ENCODE measurements at places on chromosomes 5 and 9.

- peak; percentile 38 for DNase-seq
These were observed 3.1 kb downstream of the KLF9 start for GRCh38 chr9:70411121-70411929.

GRCh38 chr5:19930451-19930850 is 57.5 kb downstream of the CDH18 start:
- DNase-seq = no peak

DNA sequence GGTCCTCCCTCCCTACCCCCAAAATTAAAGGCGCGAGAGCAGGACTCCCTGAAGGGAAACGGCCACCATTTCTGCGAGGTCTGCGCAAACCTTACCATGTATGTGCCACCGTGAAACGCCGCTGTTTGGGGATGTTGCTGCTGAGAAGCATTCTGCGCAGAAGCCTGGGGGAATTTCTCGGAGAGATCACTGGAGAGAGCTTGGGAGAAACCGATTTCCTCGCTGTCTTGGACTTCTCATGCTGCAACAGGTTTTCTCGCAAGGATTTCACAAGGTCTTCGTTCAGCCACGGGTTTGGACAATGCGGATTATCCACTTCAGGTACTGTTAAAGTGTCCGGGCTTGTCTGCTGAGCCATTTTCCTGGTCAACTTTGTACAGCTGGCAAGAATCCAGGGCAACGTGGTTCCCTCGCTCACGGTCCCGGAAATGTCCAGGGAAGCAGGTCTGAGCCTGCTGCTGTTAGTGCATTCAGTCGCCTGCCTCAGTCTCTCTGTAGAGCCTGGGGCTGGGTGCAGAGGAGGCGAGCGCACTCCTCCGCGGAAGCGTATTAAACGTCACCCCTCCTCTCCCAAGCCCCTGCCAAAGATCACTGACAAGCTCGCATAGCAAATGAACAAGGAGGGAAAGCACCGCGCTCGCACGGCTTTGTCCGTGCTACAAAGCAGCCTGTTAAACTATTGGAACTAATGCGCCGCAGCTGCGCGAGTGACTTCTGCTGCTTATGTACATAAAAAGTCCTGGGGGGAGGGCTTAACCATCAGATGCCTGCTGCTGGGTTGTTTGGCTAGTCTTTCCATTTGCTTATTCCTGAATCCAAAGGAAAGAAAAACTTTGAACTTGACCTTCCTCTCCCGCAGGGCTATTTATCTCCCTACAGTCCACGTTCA is 125.1 kb downstream of the PDE4D start:
- peak; percentile 78 for DNase-seq

- DNase-seq = peak; percentile 39
These were observed 192.4 kb downstream of the MAST4 start for GRCh38 chr5:66788556-66788955.

- DNase-seq = no peak
These were observed 9.2 kb downstream of the KLF4 start for GRCh38 chr9:107480386-107480789.

DNA sequence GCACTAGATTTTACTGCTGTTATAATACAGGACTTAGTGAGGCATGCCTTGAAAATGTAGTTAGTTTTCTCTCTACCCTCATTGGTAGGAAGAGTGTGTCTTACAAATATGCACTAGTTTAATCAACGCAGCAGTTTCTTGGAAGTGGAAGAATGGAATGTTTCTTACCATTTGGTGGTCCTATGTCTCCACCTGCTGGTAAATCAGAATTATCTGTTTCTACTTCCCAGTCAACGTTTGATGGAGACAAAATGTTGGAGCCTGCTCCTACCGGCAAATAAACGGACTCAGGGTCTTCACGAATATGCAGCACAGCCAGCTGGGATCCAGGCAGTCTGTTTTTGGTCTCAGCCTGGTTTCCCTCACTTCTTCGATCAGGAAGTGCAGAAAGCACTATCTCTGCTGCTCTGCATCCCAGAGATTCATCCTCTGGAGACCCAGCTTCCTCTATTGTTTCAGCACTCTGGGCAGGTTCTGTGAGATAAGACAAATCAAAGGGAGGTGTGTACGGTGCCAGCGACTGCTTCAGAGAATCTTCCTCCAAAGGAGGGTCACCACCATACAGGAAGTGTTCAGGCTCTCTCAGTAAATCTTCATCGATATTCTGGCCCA is 59.5 kb upstream of the PCA3 start:
- DNase-seq = peak; percentile 64

DNA sequence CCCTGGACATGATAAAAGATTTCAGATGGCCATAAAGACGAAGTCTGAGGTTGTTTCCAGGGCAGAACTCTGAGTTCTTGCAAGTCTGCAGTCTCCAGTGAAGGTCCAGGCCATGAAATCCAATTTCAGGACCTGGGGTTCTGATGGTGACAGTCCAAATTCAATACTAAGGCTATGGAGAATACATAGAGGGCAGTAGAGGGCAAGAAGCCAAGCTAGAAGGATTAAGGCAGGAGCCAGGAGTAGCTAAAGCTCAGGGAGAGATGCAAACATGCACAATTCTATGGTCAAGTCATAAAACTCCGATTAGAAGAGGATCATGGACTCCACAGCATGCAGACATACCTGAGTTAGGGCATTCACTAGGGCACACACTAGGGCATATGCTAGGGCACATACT is 11.4 kb downstream of the SLIT3 start:
- no peak for DNase-seq

DNA sequence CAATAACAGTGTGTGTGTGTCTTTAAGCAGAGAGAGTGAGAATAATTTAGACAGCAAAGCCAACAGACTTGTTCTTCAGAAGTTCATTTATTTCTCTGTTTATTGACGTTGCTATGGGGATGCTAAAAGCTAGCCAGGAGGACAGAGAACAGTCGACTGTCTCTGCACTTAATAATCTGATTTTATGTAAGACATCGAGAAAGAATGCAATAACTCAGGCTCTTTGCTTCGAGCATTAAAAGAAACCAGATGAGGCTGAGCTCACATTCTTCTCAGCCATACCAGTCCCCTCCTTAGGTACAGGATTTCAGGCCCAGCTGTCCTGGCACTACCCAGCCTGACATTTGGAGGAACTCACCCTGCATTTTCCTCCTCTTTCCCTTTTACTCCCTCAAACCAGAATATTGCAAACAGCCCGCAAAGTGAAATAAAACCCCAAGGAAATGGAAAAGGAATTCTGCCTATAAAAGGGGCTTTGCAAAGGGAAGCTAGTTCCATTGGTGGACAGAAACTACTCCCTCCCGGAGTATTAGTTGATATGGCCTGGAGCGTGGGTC is 44.5 kb upstream of the DPYSL3 start:
- peak; percentile 48 for DNase-seq

GRCh38 chr5:43075319-43076293 is 35.5 kb upstream of the ANXA2R start:
- DNase-seq = no peak

DNA sequence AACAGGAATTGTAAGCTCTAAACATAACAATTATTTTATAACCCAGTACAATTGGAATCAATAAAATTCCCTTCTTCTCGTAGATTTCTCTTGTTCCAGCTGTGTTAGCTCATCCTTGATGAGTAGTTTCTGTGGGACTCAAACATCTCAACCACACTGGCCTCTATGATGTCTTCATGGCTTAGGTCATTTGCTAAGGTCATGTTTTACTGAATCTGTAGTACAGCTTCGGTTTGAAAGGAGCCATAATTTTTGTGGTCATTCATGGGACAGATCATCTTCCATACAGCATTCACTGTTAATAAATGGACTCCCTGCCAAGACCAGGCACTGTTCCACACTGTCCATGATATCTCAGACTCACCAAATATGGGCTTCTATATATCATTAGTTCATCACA is 369.0 kb upstream of the RFX3 start:
- no peak for DNase-seq

DNA sequence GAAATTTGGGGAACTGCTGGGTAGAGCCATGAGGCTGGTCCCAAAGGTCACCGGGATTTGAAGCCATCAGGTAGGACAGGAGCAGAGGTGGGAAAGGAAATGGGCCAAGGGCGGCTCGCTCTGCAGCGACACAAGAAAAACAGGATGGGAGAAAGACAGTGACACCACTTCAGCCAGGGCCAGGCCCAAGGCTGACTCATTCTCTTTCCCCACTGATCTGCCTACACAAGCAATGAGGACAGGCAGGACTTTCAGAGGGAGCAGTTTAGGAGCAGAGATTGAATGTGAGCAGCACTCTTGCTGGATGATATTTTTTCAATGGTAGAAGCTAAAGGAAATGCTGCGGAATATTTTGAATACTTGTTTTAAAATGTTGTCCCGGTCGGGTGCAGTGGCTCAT is 3.5 kb downstream of the RUFY1 start:
- no peak for DNase-seq

- DNase-seq = no peak
These were observed 614 bp upstream of the LCN6 start for GRCh38 chr9:136748666-136749611.

DNA sequence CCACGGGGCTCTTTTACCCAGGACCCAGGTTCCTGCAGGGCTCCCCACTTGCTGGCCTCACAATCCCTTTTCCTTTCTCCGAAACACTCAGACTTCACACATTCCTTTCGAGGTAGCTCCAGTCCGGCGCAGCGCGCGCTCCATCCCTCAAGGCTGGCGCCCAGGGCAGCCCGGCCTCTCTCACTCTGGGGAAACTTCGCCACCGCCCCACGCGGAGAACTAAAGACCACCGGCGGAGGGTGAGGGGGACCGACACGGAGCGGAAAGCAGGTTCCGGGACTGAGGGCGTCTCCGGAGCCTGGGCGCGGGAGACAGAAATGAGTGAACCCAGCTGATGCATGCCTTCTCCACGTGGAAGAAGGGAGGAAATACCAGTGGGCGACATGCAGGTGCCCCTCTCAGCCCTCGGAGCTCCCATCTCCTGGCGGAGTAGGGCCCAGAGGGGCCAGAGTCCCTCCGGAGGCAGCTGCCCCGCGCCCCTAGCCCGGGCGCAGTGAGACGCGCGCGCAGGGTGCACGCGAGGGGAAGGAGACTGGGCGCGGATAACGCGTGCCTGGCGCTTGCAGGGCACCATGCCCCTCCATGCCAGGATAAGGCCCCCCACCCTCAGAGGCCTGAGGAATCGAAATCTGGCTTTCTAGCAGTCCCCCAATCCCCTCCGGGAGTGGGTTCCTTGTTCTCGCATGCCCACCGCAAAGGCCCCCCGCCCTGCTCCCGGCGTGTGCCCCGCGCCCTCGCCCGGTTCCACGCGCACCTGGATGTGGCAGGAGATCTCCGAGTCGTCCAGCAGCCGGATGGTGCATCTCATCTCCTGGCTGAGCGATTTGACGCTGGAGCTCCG is 650 bp downstream of the FRMD3 start:
- no peak for DNase-seq

- DNase-seq = no peak
These were observed 61.1 kb downstream of the LMNB1 start for GRCh38 chr5:126837906-126838539.

GRCh38 chr5:13943676-13944075 is 812 bp downstream of the DNAH5 start:
- DNase-seq = no peak

GRCh38 chr5:65100911-65101631 is 332.3 kb downstream of the CWC27 start:
- peak; percentile 49 for DNase-seq

DNA sequence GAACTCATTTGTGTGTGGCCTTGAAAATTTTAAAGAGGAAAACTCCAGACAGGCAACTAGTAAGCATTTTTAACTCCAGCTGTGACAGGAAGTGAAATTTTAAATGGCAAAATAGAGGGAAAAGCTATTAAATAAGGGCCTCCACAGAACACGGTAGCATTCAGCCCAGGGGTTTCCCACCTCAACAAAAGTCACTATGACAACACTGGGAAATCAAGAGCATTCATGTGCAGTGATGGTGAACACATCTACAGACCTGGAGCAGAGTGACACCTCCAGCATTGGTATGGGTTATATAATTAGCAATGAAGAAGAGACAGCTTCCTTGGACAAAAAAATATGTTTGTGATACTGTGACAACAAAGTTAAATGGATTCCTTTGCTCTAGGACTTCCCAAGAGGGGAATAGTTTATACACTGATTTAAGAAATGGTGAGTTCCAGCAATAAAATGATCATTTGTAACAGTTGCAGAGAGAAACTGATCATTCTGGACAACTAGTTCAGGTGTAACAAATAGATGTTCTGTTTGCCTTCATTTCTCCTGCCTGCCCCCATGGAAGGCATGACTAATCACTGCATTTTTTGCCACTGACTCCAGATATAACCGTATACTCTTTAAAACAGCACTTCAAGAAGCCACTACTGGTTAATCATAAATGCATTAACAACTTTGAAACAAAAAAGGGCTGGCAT is 93.3 kb upstream of the SLC44A1 start:
- no peak for DNase-seq

DNA sequence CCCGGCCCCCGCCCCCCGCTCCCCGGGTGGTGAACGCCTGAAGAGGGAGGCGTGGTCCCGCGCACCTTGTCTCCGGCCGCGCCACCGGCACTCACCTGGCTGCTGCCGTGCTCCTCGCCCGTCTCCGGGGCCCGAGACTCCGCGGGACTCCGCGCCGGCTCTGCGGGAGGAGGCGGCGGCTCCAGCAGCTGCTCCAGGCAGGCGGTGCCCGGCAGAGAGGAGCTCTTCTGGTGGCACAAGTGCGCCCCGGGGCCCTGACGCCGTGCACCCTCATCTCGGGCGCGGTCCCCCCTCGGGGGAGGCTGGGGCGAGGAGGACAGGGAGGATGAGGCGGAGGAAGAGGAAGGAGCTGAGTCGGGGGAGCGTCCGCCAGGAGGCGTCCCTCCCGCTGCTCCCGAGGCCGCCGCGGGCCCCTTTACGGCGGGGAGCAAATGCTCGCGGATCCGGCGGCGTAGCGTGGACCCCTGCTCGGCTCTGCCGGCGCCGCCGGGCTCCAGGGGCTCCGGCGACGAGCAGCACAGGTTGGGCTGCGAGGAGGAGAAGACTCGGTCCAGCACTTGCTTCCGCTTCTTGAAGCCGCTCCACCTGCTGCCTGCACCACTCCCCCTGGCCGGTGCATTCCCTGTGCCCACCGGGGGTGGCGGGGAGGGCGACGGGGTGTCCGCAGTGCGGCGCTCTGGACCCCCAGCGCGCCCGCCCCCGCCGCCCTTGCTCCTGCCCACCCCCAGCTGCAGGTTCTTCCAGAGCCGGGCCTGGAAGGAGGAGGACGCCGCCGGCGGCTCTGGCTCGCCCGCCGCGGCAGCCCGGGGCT is 928 bp downstream of the MCTP1 start:
- peak; percentile 32 for DNase-seq

DNA sequence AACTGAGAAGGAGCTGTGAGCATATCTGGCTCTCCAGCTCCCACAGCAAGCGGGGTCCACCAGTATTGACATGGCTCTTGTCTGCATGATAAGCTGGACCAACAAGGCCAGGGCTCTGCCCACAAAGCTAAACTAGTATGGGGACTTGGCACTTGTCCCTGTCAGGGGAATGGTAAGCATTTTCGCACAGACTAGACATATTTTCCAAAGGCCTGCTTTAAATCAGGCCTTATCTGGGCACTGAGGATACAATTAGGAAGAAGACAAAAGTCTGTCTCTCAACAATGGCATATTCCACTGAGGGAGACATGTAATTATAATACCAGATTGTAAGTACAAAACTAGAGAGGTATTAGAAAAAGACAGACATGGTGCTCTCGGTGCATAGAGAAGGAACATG is 32.1 kb downstream of the CSF2 start:
- no peak for DNase-seq

- DNase-seq = no peak
These were observed 6.8 kb upstream of the CEP120 start for GRCh38 chr5:123429993-123430392.

- DNase-seq = peak; percentile 63
These were observed 47.1 kb upstream of the POU4F3 start for GRCh38 chr5:146291421-146292074.
